A549 treated with GW870086 at 1 μM for 4 hours (cell line): ENCODE measurements at places on chromosomes 2 and 18. TPM values are rescaled to one million over a fixed set of nuclear protein-coding genes. Genes with fewer than 3 reads are reported as not detected.

FBLN7 gene
- 0.37 to 0.70 TPM (median 0.63 TPM) in 5 replicates for total RNA-seq

KDSR gene
- total RNA-seq = 35.0 to 41.7 TPM (median 37.8 TPM) in 5 replicates

CCDC85A gene
- total RNA-seq = 0.10 to 0.23 TPM (median 0.19 TPM) in 5 replicates

PSMA8 gene
- not detected in 5 replicates for total RNA-seq

LRP2 gene
- not detected in 5 replicates for total RNA-seq

USP37 gene
- 3.6 to 5.9 TPM (median 5.2 TPM) in 5 replicates for total RNA-seq

ASB1 gene
- 34.1 to 57.1 TPM (median 55.9 TPM) in 5 replicates for total RNA-seq

SPATA3 gene
- total RNA-seq = not detected in 5 replicates

MAB21L4 gene
- 0.26 to 0.49 TPM (median 0.37 TPM) in 5 replicates for total RNA-seq

MSTN gene
- total RNA-seq = not detected in 5 replicates

ELMOD3 gene
- 10.4 to 13.1 TPM (median 12.4 TPM) in 5 replicates for total RNA-seq

TRIM54 gene
- total RNA-seq = 0.67 to 1.1 TPM (median 0.72 TPM) in 5 replicates

SIX3 gene
- total RNA-seq = 0.39 to 0.73 TPM (median 0.71 TPM) in 5 replicates

VWC2L gene
- total RNA-seq = not detected in 5 replicates

CCBE1 gene
- total RNA-seq = 6.3 to 13.3 TPM (median 11.6 TPM) in 5 replicates

BOLL gene
- total RNA-seq = not detected in 5 replicates

SERPINB5 gene
- total RNA-seq = 0.07 to 0.13 TPM (median 0.10 TPM) in 4 of 5 replicates, not detected in the other

PELI1 gene
- 0.77 to 1.7 TPM (median 1.3 TPM) in 5 replicates for total RNA-seq

CHST9 gene
- 0.03 TPM in 1 of 5 replicates, not detected in the others for total RNA-seq

SP140 gene
- total RNA-seq = 0.13 TPM in 1 of 5 replicates, not detected in the others

CRYGA gene
- not detected in 5 replicates for total RNA-seq

ADAM23 gene
- total RNA-seq = 5.5 to 9.9 TPM (median 9.5 TPM) in 5 replicates

SRD5A2 gene
- total RNA-seq = 0.02 to 0.06 TPM (median 0.05 TPM) in 4 of 5 replicates, not detected in the other

NT5DC4 gene
- total RNA-seq = not detected in 5 replicates

WDR43 gene
- 83.6 to 91.3 TPM (median 86.3 TPM) in 5 replicates for total RNA-seq

CABLES1 gene
- 15.7 to 19.1 TPM (median 16.7 TPM) in 5 replicates for total RNA-seq

RAB6C gene
- total RNA-seq = not detected in 5 replicates

COL6A3 gene
- total RNA-seq = 0.08 to 0.23 TPM (median 0.14 TPM) in 5 replicates

SCG2 gene
- 0.82 to 1.4 TPM (median 0.99 TPM) in 5 replicates for total RNA-seq

CRYGC gene
- total RNA-seq = not detected in 5 replicates

NTSR2 gene
- total RNA-seq = not detected in 5 replicates

ADD2 gene
- total RNA-seq = 18.8 to 27.9 TPM (median 24.0 TPM) in 5 replicates

LIMS2 gene
- total RNA-seq = 6.6 to 10.4 TPM (median 7.0 TPM) in 5 replicates

POTEI gene
- total RNA-seq = 0.07 TPM in 1 of 5 replicates, not detected in the others

ILKAP gene
- 37.1 to 42.3 TPM (median 39.4 TPM) in 5 replicates for total RNA-seq

STK17B gene
- total RNA-seq = 5.8 to 8.3 TPM (median 7.1 TPM) in 5 replicates

TRABD2A gene
- 8.4 to 13.6 TPM (median 13.4 TPM) in 5 replicates for total RNA-seq

WNT10A gene
- 0.07 to 0.23 TPM in 2 of 5 replicates, not detected in the others for total RNA-seq

HOXD9 gene
- 0.78 to 1.7 TPM (median 1.2 TPM) in 5 replicates for total RNA-seq

SUMO1 gene
- total RNA-seq = 127 to 160 TPM (median 146 TPM) in 5 replicates

ARHGAP28 gene
- 0.02 to 0.08 TPM (median 0.03 TPM) in 3 of 5 replicates, not detected in the others for total RNA-seq

PIAS2 gene
- 7.6 to 9.7 TPM (median 8.6 TPM) in 5 replicates for total RNA-seq

POTEF gene
- total RNA-seq = not detected in 5 replicates

ACSL3 gene
- total RNA-seq = 119 to 154 TPM (median 142 TPM) in 5 replicates

PRPF40A gene
- 73.5 to 89.4 TPM (median 84.7 TPM) in 5 replicates for total RNA-seq

RBM44 gene
- 0.23 to 0.33 TPM (median 0.24 TPM) in 4 of 5 replicates, not detected in the other for total RNA-seq

CCDC141 gene
- total RNA-seq = not detected in 5 replicates

PPM1B gene
- 23.7 to 31.4 TPM (median 29.4 TPM) in 5 replicates for total RNA-seq
